Neural crest cell (in vitro differentiated cells): ENCODE measurements at places on chromosomes 12 and 14. TPM values are rescaled to one million over a fixed set of nuclear protein-coding genes. Genes with fewer than 3 reads are reported as not detected.

- no peak for DNase-seq
These were observed 6.1 kb downstream of the CARMIL3 start for GRCh38 chr14:24057867-24058259.

DNA sequence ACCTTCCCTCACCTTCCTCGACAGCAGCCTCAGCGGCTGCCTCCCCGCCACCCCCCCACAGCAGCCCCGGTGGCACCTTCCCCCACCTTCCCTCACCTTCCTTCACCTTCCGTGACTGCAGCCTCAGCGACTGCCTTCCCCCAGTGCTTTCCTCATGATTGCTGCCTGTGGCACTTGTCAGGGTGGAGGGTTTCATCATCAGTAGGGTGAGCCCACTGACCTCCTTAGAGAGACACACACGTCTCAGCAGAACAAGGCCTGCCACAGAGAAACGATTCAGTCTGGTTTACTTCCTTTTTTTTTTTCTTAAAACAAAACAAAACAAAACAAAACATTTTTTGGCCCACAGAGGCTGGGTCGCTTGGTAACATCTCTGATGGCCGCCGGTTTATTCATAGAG, 75.0 kb downstream of the EP400 start:
- no peak for DNase-seq

The CBLN3 gene
- 0.86 and 1.0 TPM in 2 replicates for total RNA-seq

The IAPP gene
- 0.28 TPM in 1 of 2 replicates, not detected in the other for total RNA-seq

The SLC6A12 gene
- 0.14 and 0.47 TPM in 2 replicates for total RNA-seq
